ENCODE measurements at places on chromosomes 4 and X. TPM values are rescaled to one million over a fixed set of nuclear protein-coding genes. Genes with fewer than 3 reads are reported as not detected.

RTL9 gene
- not detected for total RNA-seq

RAB39B gene
- total RNA-seq = 9.8 TPM

CTSO gene
- 7.6 TPM for total RNA-seq

TRAPPC11 gene
- 33.0 TPM for total RNA-seq

COX7B gene
- 232 TPM for total RNA-seq

EPHA5 gene
- not detected for total RNA-seq

CFAP47 gene
- not detected for total RNA-seq

FRMD7 gene
- not detected for total RNA-seq

SRPX gene
- 3.5 TPM for total RNA-seq

SCD5 gene
- total RNA-seq = 6.2 TPM

NPY1R gene
- total RNA-seq = not detected

SLITRK4 gene
- not detected for total RNA-seq

OTUD6A gene
- not detected for total RNA-seq

STK32B gene
- not detected for total RNA-seq

ADAMTS3 gene
- not detected for total RNA-seq

SYP gene
- 3.6 TPM for total RNA-seq

FAM149A gene
- 0.88 TPM for total RNA-seq

ADGRL3 gene
- not detected for total RNA-seq

DOK7 gene
- total RNA-seq = not detected

YTHDC1 gene
- total RNA-seq = 120 TPM

C4orf51 gene
- not detected for total RNA-seq

ARAF gene
- total RNA-seq = 79.3 TPM

CDKL5 gene
- total RNA-seq = 2.2 TPM

UGT2B15 gene
- not detected for total RNA-seq

DMP1 gene
- total RNA-seq = not detected

BLOC1S4 gene
- 23.9 TPM for total RNA-seq

AR gene
- total RNA-seq = not detected

GUCY1A1 gene
- not detected for total RNA-seq

INPP4B gene
- 43.0 TPM for total RNA-seq

SPARCL1 gene
- total RNA-seq = not detected

TEX13D gene
- total RNA-seq = not detected

TMEM271 gene
- not detected for total RNA-seq

MAGEB10 gene
- total RNA-seq = not detected

SLC38A5 gene
- 62.6 TPM for total RNA-seq

AVPR2 gene
- total RNA-seq = not detected

MCF2 gene
- total RNA-seq = 0.69 TPM

SULT1B1 gene
- 2.0 TPM for total RNA-seq

ADRA2C gene
- total RNA-seq = not detected

Measured in activated naive CD8-positive, alpha-beta T cell treated with anti-CD3 and anti-CD28 coated beads, Interleukin-2, amount 10 ng/mL, durations not matched to agents 7 days and 5 days (primary cell).